ENCODE measurements at places on chromosomes 5 and 9.

GRCh38 chr5:17463653-17464052 lies 34.4 kb upstream of the TAF11L2 start:
- no peak for DNase-seq

- DNase-seq: peak; percentile 2
These were observed 18.1 kb upstream of the ZFR start for GRCh38 chr5:32462618-32463017.

DNA sequence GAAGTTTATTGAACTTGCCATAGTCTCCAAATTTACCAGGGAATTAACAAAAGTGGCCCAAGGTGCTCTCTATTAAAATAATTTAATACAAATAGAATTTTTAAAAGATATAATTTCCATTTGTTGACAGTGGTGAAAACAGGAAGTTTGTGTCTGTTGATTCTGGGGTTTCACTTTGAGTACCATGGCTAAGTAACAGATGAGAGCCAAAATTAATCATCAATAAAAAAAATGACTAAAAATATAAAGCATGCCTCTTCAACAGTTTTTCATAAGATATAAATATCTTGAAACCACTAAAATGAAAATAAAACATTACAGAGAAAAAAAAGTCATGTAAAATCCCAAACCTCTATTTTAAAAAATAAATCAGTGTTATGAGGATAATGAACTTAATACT lies 49.8 kb downstream of the SGCD start:
- no peak for DNase-seq

DNA sequence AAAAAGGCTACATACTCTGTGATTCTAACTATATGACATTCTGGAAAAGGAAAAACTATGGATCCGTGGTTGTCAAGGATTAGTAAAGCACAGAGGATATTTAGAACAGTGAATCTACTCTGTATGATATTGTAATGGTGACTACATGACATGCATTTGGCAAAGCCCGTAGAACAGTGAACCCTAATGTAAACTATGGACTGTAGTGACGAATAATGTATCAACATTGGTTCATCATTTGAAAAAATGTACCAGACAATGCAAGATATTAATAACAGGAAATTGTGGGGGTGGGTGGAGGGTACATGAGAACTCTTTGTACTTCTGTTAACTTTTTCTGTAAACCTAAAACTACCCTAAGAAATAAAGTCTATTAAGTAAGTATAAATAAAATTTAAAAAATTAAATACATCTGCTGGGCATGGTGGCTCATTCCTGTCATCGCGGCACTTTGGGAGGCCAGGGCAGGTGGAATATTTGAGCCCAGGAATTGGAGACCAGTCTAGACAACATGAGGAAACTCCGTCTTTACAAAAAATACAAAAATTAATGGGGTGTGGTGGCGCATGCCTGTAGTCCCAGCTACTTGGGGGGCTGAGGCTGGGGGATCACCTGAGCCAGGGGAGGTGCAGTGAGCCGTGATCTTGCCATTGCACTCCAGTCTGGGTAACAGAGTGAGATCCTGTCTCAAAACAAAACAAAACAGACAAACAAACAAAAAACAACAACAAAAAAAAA lies 101.7 kb upstream of the TBC1D2 start:
- no peak for DNase-seq

GRCh38 chr5:14441641-14442040 lies 140.0 kb upstream of the OTULINL start:
- DNase-seq: no peak
